ENCODE measurements at places on chromosomes 2 and 18.

GRCh38 chr2:26179446-26179913 lies 6.6 kb downstream of the GAREM2 start:
- DNase-seq = no peak

- no peak for DNase-seq
Measured at GRCh38 chr2:23009545-23010149, 375.3 kb upstream of the KLHL29 start.

DNA sequence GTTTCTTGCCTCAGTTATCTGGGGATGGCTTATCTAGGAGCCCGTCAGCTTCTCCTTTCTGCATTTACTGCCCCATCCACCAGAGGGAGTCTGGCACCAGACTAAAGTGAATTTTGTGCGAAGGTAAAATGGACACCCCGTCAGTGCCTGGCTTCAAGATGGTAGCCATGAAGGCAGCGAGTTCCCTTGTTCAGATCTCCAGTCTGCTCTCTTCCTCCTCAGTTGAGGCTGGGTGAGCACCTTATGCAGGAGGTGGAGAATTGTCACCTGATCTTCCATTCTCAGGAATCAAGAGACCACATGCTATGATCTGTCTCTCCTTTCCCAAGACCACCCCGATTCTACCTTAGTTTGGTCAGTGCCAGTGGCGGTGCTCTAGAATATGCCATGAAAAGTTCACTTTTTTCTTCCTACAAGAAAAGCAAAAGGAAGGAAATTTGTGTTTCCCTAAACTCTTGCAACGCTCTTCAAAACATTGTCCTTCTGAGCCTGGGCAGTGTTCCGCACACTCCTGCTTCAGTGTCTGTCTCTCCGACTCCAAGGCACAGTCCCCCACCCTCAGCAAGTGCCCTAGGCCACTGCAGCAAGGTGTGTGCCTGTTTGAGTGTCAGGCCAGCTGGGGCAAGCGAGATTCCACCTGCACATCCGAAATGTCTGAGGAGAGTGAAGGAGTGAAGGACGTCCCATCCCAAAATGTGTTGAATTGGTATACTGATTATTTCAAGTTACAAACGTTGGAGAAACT lies 168.6 kb downstream of the SS18 start:
- no peak for DNase-seq

DNA sequence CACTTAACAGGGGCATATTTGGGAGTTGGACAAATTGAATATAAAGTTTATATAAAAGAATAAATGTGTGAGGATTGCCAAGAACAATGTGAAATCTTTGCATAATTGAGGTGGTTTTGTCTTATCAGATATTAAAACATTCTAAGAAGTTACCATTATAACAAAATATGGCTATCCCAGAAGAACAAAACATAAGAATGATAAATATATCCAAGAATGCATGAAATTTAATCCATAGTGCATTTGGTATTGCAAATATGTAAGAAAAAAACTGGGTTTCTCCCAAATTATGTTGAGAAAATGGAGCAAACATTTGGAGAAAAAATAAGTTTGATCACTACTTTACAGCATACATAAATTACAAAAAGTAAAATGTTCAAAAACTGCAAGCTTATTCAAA lies 562.4 kb downstream of the RNF144A start:
- DNase-seq = no peak
